ENCODE measurements at places on chromosomes 6 and 20.

- no peak for DNase-seq
Measured at GRCh38 chr6:39214120-39214813, 15.0 kb downstream of the KCNK5 start.

DNA sequence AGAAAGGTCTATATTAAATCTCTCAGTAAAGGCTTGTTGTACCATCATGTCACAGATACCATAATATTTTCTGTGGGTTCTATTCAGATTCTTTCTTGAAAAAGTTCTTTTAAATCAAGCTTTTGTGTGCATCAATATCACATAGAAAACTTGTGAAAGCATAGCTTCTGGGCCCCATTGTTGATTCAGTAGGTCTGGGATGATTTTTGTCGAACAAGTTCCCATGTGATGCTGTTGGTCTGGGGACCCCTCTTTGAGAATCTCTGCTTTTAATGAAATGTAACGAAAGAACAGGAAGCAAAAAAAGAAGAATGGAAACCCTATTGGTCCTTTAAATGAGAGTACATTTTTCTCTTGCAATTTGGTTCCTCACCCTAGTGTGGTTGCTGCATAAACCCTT is 597.7 kb upstream of the CITED2 start:
- no peak for DNase-seq

GRCh38 chr20:34033903-34034302 is 40.2 kb downstream of the RALY start:
- no peak for DNase-seq

DNA sequence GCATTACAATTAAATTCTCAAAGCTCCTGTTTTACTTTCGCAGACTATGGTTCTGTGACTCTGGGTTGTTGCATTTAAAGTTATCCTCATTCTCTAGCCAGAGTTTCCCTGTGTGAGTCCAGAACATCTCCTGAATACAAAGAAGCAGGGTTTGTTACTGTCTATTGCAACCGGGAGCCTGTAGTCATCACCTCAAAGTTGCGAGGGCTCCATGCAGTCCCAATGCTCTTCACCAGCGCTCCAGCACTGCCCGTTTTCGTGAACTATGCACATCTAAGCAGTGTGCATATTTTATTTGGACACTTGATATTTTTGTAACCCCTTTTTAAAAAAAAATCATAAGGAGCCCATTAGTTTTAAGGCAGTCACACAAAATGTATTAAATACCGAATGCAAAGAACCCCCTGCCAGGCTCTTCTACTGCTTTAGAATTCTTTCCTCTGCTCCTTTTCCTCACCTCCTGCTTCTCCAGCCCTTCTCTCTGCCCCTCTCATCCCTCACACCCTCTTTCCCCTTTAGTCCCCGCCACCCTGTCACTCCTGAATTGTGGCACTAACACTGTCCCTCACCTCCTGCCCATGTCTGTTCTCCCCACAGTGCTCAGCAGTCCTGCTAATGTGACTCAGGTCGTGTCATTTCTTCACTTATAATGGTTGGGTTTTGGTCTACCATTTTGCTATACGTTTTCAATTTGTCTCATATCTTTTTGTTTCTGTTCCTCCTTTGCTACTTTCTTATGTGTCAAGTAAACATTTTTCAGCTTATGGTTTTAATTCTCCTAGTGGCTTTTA is 1.1 kb upstream of the HLA-C start:
- DNase-seq = no peak

DNA sequence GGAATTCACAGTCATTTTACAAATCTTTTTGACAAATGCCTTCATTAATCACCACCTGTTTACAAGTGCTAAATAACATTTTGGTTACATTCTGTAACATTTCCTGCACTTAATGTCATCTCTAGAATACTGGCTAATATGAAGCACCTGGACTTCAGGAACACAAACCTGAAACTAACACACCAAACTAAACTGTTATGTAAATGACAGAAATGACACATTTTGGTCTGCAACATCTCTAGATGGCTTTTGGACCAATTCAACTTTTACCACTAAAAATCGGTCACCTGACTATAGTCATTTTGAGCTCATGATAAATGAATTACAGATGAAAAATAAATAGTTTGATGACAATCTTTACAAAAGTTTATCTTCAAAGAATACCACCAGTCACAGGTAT is 80.6 kb downstream of the ATG5 start:
- DNase-seq = no peak

DNA sequence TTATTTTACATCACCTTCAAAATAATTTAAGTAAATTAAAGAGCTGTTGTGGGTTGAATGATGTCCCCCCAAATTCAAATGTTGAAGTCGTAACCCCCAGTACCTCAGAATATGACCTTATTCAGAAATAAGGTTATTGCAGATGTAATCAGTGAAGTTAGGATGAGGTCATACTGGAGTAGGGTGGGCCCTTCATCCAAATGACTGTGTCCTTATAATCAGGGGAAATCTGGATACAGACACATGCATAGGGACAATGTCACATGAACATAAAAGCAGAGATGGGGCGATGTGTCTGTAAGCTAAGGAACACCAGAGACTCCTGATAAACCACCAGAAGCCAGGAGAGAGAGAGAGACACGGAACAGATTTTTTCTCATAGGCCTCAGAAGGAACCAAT is 13.3 kb upstream of the IL20RA start:
- no peak for DNase-seq

DNA sequence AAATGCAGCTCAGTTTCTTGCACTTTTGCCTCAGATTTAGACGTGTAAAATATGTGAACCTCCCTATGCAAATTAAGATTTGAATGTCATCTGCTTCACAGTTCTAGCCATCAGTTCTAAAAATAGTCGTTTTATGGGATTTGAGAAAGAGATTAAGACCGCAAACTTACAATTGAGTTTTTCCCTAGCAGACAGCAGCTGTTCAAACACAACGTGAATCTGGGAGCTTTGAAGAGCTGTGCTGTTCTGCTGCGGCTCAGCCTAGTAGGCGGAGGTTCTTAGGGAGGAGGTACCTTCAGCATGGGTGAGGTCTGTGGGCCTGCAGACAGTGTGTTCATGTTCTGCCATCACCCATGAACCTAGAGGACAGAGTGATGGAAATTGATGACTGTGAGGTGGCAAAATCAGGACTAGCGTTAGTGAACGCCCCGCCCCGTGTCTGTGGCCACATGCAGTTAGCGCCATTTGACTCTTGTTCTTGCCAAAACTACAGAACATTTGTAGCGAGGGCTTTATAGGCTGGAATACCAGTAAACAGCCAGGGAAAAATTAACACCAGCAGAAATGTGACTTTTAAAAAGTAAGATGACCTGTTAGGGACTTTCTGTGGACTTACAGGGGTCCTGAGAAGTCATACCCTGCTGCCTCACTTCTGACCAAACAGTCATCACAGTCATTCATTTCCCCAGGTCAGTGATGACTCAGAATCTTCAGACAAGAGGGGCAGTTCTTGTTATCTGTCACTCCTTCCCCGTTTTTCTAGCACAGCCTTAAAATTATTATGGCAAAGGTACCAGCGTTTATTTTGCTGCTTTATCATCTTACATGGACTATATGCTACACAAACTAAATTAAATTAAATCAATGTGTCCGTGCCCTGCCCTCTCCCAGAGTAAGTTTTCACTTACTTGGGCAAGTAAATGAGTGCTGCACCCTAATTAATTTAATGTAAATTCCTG is 84.3 kb upstream of the TMEM181 start:
- no peak for DNase-seq

DNA sequence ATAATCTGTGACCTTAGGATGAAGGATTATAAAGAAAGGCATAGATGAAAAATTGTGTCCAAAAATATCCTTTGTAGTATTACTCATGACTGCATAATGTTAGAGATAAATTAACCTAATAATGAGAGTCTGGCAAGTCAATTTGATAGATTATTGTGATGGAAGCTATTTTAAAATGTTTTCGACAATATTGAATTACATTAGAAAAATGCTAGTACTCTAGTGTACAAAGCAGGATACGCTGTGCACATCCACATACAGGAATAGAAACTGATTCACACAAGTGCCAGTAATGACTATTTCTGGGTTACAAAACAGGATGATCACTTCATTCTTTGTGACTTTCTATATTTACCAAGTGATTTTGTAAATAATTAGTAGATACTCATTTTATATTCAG is 3.3 kb downstream of the SLC17A2 start:
- DNase-seq = no peak

DNA sequence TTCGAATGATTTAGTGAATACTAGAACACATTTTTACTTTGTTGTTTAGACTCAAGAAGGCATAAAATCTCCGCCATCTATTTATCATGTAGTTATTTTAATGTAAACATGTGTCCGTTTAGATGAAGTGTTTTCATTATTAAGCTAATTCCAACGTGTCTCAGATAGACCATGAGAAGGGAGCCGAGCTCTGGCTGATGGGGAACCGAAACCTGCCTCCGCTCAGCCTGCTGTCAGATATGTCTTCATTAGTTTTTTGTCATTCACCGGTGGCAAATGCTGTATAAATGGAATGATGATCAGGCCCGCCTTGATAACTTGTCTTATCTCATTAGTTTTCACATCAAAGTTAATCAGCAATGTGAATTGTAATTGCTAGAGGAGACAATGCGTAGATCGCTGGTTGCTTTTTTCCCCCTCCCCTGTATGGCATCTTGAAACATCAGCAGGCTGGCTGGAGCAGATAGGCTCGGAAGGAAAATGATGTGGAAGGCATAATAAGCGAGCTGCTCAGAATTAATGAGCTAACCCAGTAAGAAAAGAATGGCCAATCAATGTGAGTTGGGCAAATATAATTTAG is 136.4 kb downstream of the LINC00237 start:
- no peak for DNase-seq

GRCh38 chr6:13614126-13614925 is 809 bp upstream of the NOL7 start:
- DNase-seq = no peak

- no peak for DNase-seq
Measured at GRCh38 chr6:111403388-111403787, 79.6 kb downstream of the REV3L start.

- no peak for DNase-seq
Measured at GRCh38 chr6:148757944-148758480, 11.2 kb downstream of the UST start.

GRCh38 chr6:144104488-144104887 is 9.1 kb upstream of the SF3B5 start:
- DNase-seq = no peak

DNA sequence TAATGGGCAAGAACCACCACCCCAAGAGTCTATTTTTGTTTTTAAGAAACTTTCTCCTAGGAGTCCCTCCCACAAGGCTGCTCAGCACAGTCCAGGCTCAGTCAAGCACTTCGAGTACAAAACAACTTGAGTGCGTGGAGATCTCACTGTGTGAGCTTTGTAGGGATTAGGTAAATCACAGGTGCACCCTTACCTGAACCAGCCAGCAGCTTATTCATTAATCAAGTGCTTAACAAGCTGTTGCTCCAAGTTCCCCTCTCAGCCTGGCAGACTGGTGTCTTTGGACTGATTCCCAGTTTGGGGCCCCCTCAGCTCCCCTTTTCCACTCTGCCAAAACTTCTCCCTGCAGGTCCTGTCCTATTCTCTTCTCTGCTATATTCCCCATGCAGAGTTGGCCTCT is 133.1 kb downstream of the LY86 start:
- DNase-seq = no peak

DNA sequence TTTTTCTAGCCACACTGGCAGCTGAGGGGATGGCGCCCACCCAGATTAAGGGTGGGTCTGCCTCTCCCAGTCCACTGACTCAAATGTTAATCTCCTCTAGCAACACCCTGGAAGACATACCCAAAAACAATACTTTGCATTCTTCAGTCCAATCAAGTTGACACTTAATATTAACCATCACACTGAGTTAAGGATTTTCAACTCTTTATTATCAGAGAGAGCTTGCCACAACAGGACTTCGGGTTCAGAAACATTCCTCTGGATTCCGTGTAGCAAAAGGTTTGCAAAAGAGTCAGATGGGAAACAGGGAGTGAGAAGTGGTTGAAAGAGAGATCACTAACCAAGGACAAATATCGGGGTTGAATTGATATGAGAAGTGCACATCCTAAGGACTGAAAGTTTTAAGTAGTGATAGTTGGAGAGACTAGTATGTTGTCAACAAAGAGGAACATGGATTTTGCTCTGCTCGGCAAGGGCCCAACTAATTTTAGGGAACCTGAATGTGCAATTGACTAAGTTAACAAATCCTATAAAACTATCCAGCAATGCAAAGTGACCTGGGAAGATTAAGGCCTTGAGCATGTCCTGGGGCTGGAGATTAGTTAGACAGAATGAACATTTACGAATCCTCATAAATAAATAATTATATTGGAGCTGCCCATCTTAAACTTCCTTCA is 137.0 kb upstream of the TENT5A start:
- DNase-seq = no peak

DNA sequence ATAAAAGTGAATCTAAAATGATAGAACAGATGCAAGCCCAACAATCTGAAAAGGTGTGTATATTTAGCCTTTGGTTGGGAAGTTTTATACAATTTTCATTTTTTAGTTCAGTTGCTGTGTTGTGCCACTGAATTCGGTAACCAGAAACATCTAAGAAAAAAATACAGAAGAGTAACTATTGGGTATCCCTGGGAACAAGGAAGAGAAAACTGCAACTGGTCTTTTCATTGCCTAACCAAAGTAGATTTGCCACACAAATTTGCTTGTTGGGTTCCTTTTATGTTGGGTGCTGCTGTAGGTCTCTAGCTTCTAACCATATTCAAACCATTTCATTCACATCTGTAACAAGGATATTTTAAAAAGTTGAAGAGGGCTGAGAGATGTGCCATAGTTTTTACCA is 2.8 kb upstream of the TMEM30A start:
- no peak for DNase-seq

DNA sequence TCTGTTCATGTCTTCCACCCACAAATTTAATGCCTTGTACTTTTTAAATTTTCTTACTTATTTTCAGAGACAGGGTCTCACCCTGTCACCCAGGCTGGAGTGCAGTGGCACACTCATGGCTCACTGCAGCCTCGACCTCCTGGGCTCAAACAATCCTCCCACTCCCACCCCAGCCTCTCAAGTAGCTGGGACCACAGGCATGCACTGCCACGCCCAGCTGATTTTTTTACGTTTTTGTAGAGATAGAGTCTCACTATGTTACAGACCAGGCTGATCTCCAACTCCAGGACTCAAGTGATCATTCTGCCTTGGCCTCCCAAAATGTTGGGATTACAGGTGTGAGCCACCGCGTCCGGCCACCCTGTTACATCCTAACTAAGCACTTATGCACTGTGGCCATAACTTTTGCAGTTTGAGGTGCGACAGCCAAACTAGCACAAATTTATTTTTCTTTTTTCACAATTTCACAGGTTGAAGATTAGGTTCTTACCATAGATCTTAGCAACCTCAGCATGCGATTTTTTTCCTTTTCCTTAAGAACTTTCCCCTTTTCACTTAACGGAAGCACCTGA is 92.1 kb downstream of the EPB41L2 start:
- no peak for DNase-seq
